ENCODE measurements at places on chromosomes 13 and 19.
A peak's percentile ranks its signal among the peaks of the same experiment; 100 is the strongest.

DNA sequence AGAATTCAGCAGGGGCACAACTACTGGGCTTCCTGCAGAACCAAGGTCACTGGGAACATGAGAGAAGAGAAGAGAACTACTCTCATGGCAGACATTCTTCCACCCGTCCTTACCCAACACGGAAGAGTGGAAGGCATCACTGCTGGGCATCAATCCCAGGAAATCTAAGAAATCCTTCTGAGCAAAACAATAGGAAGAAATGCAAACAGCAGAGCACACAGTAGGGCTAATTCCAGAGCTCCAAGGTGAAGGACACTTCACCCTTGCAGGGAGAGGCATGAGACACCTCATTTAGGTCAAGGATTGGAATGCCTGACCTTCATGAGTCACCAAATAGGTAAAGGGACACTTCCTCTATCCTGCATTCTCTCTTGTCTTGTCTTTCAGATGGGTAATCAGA lies 2.8 kb downstream of the ERVV-2 start:
- DNase-seq: no peak

GRCh38 chr13:37348916-37349643 lies 243.6 kb upstream of the CSNK1A1L start:
- DNase-seq: no peak

DNA sequence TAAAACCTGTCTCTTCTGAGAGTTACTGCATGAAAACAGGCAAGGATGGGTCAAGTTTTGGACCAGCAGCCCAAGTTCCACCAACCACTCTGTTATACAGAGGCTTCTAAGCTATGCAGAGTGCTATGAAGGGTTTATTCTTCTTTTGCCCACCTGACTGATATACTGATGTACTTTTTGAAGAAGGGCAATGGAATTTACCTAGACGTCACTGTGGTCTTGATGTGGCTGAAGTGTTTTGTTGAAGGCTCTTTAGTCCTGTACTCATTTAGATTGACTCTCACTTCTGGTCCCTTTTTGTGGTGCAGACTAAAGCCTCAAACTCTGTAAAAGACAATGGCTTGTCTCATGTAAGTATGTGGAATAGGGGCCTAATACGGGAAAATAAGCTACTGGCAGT lies 92.0 kb downstream of the DGKH start:
- DNase-seq: no peak

- peak; percentile 82 for DNase-seq
These were observed 4.9 kb downstream of the FXYD3 start for GRCh38 chr19:35120492-35120891.

DNA sequence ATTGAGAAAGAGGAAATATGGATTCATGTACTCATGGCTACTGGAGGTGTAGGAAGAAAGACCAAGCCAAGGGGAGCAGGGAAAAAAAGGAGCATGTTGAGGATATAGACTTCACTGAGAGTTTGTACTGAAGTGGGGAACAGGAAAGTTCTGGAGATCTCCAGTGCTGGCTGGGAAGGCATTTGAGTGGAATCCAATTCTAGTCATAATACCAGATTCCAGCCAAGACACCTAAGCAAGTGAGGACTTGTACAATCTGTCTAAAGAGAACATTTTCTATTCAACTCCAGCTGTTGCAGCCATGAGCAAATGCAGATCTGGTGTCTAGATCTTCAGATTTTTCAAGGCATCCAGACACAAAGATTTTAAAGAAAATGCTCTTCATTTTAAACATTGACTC lies 412.5 kb downstream of the OXGR1 start:
- DNase-seq: no peak

GRCh38 chr13:111130116-111130508 lies 15.0 kb downstream of the ARHGEF7 start:
- no peak for DNase-seq

DNA sequence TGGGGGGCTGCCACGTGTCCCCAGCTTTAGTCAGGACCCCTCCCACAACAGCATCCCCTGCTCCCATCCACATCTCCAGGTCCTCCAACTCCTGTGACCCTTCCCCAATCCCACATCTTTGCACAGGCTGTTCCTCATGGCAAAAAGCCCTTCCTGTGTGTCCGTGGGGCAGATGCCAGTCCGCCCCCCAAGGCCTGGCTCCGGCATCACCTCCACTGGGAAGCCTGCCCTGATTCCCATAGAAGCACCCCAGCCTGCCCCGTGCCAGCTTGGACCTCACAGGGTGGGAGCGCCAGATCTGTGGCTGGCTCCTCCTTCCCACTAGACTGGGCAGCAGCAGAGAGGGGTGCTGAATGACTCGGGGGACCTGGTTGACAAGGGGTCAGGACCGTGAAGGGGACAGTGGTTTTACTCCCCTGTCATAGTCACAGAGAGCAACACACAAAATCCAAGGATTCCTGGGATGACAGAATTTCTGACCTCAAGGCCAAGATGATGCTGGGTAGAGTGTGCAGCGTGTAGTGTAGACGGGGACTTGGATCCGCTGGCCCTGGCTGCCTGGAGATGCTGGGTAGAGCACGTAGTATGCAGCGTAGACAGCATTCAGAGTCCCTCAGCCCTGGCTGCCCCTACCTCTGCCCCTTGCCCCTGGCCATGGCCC lies 13.3 kb downstream of the KLF2 start:
- peak; percentile 38 for DNase-seq

DNA sequence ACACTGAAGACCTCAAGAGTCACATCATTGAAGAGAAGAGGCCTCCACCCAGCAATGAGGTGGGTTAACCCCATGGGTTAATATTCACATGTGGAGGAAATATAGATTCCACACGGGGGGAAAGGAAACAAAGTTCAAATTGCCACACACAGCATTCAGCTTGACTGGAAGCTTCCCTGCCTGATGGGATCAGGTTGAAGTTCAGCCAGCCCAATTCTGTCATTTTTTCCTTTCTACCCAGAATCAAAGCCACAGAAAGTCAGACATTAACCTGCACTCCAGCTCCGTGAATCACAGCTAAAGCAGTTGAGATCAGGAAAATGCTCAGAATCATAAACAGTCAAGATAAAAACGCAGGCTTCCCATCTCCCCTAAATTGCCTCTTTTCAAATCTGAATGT lies 208.7 kb upstream of the OBI1 start:
- no peak for DNase-seq

- DNase-seq: peak; percentile 31
These were observed 72.5 kb downstream of the ZNF708 start for GRCh38 chr19:21256722-21257121.

GRCh38 chr13:105961438-105961837 lies 574.0 kb downstream of the EFNB2 start:
- DNase-seq: no peak

- DNase-seq: no peak
These were observed 2.9 kb upstream of the NTF4 start for GRCh38 chr19:49067554-49067953.

DNA sequence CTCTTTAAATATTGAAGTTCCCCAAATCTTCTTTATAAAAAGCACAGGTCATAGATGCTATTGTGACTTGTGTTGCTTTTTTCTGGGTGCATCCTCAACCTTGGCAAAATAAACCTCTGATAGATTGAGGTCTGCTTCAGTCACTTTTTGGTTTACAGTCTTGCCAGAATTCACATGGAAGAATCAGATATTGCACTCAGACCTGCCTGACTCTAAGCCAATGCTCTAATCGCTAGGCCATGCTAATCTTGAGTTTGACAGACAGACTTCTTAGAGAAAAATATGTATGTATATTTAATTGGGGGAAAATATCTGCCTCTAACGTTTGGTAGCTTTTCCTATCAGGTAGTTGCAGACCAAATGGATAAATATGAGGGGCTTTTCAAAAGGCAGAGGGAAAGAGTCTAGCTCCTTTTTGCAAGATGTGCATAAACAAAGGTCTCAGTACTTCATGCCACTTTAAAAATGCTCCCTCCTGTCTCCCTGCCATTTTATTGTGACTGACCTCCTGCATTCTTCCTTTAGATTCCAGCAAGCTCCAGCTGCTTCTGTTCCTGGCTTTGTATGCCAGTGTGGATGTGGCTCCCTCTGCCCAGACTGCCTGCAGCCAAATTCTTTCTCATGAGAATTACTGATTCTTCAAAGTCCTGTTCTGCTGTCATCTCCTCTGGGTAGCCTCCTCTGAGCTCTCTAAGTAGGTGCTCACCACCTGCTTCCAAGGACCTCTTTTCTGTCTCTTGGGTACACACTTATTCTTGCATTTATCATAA lies 42.4 kb upstream of the RFC3 start:
- DNase-seq: no peak

All from fibroblast of skin of back (primary cell).